ENCODE measurements at places on chromosomes 13 and 19.

DNA sequence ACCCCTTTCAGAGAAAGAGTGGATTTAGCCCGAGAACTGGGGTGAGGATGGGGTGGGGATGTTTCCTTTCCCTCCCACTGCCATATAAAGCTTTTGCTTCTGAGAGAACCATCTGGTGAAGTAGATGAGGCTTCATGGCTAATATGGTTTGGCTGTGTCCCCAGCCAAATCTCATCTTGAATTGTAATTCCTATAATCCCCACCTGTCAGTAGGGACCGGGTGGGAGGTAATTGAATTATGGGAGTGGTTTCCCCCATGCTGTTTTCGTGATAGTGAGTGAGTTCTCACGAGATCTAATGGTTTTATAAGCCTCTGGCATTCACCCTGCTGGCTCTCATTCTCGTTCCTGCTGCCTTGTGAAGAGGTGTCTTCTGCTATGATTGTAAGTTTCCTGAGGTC lies 270.9 kb downstream of the LMO7 start:
- no peak for DNase-seq

GRCh38 chr19:8663920-8664670 lies 33.7 kb downstream of the NFILZ start:
- peak; percentile 18 for DNase-seq

DNA sequence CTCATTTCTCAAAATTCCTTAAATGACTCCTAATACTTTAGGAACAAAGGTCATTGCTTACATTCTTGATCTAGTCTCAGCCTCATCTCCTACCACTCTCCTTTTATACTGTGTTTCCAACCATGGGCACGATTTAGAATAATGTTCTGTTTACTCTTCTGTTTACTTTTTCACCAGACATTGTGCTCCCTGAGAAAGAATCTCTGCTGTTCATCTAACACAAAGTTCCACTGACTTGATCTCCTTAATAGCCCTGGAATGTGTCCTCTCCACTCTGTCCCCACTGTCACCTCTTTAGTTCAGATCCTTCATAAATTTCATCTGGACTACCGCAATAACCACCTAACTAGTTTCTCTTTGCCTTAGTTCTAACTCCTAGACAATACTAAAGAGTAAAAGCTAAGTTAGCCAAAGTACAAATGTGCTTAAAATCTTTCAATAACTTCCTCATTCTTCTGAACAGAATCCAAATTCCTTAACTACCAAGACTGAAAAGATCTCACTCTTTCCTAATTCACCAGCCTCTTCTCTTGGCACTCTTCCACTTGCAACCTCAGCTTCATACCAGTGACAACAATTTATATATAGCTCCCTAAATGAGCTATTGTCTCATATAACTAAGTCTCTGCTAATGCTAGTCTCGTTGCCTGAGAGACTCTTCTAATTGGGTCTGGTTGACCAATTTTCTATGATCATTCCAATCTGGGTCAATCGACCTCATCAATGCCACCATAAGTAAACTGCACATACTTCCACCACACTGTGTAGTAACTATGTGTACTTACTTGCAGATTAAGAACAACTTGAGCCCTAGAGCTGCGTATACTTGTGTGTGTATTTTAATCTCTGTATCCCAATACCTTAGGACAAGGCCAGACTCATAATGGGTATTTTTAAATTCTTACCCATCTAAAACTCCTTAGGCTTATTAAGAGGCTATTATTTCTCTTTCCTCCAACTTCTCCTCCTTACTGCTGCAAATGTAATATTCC lies 179.9 kb downstream of the VWA8 start:
- no peak for DNase-seq

- no peak for DNase-seq
Measured at GRCh38 chr13:45078003-45078402, 42.3 kb upstream of the GTF2F2 start.

GRCh38 chr13:71814806-71815360 lies 52.1 kb downstream of the DACH1 start:
- no peak for DNase-seq

- no peak for DNase-seq
Measured at GRCh38 chr13:74620711-74621110, 486.5 kb upstream of the KLF12 start.

DNA sequence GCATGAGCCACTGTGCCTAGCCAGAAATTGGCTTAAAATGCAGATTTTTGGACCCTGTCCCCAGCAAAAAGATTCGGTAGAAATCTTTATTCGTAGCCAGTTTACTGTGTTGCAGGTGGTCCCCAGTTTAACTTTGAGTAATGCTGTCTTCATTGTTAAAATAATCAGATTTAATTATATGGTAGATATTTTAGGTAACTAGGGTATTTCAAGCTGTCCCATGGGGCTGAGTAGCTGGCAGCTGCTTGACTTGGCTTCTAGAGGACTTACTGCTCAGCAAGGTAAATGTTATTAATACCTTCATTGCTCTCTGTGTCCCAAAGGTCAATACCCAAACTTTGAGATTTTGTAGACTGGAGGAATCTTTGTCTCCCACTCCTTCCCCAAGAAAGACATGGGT lies 21.1 kb downstream of the LSM14A start:
- no peak for DNase-seq

DNA sequence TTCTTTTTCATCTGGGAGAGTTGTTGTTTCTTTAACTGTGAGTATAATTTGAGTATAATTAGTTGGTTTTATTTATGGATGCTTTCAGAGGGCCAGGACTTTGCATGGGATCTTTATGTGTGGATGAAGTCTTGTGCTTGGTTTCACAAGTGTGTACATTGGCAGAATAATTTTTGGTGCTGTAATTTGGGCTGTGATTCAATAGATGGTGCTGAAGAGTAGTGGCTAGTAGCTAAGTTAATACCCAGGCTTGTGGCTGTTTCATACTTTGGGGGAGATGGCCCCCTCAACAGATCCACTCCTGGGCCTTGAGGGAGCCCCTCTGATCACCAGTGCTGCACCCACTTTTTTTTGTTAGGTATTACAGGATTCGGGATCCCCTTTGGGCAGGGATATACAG lies 1142.4 kb downstream of the SLITRK1 start:
- no peak for DNase-seq
